ENCODE measurements at places on chromosomes 11 and 22.
A peak's percentile ranks its signal among the peaks of the same experiment; 100 is the strongest.

- no peak for DNase-seq
Measured at GRCh38 chr11:92546603-92547002, 322.0 kb downstream of the FAT3 start.

DNA sequence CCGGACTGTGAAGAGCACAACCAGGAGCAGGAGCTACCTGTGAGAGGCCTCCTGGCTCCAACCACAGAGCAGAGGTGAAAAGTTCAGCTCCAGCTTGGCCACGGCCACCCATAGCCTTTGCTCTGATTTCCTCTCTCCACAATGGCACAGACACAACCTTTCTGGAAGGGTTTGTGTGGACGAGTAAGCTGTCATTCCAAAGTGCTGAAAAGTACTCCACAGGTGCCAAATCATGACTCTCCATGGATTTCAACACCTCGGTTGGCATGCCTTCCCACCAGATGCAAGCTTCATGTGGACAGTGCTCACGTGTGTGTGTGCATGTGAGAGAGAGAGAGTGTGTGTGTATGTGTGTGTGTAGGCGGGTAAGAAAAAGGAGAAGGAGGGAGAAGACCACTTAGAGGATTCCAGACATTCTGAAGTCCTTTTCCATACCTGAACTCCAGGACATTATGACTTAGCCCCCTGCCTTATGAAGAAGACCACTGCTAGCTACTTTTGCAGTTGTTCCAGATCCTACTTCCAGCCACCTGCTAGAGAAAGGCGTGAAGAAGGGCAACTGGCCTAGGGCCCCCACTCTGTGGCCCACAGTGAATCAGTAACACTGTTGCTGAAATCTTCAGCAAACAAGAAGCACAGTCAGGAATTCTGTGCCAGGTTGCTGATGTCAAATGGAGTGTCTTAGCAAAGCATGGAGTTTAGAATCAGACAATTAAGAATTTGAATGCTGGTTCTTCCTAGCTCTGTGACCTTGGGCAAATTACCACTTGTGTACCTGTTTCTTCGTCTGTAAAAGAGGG is 13.9 kb upstream of the NAV2 start:
- no peak for DNase-seq

- no peak for DNase-seq
Measured at GRCh38 chr22:27740202-27740748, 61.3 kb downstream of the MN1 start.

DNA sequence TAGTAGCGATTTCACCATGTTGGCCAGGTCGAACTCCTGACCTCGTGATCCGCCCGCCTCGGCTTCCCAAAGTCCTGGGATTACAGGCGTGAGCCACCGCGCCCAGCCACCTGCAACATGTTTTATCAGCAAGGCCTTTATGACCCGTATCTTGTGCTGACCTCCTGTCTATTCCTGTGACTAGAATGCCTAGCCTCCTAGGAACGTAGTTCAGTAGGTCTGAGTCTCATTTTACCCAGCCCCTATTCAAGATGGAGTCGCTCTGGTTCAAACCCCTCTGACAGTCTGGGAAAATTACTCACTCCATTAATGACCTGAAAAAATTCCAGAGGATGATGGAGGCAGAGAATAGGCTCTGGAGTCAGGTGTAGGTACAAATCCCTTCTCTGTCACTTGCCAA is 30.0 kb upstream of the CXCR5 start:
- no peak for DNase-seq

GRCh38 chr11:60710482-60710881 is 11.1 kb downstream of the MS4A8 start:
- DNase-seq = no peak

GRCh38 chr11:94196363-94196762 is 67.7 kb downstream of the PANX1 start:
- no peak for DNase-seq

- DNase-seq = no peak
Measured at GRCh38 chr11:69003866-69004367, 9.1 kb downstream of the MRGPRF start.

DNA sequence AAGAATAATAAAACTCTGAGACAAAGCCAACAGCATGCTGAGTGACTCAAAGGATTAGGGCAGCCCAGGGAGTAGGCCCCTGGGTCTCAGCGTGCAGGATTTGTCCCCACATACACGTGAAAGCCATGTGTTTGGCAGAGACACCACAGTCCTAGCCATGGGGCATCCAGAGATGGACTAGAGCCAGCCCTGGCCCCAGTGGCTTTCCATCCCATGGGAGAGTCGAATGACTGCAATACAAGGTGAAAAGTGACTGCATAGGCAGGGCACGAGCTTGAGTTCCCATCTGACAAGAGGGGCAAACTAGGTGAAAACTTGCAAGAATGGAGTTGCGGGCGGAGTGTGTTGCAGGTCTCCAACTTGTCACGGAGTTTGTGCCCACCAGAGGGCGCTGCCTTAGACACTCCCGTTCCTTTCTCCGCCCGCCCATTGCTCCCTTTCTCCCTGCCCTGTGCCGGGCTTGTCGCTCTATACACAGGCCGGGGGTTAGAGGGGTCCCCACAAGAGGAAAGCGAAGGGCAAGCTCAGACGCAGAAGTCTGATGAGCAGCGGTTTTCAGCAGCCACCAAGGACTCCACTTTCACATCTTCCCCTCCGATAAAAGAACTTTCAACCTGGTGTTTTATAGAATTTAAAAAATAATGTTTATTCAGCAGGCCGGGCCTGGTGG is 24.2 kb downstream of the TSKU start:
- peak; percentile 30 for DNase-seq

DNA sequence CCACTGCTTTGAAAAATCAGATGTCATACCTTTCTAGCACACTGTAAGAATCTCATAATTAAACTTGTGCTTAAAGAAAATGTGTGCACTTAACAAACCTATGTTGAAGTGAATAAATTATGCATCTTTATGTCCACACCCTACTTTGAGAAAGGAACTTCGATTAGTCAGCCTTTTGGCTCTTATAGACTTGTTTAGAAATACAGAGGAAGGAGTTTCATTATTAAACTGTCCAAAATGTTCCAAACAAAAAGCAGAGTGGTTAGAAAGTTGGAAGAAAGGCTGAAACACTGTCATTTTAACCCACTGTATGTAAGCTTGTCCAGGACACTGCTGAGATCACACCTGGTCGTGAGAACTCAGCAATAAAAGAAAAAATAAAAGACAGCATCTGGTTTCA is 863.2 kb upstream of the CHORDC1 start:
- no peak for DNase-seq

- no peak for DNase-seq
Measured at GRCh38 chr11:129595038-129595962, 219.7 kb downstream of the BARX2 start.

DNA sequence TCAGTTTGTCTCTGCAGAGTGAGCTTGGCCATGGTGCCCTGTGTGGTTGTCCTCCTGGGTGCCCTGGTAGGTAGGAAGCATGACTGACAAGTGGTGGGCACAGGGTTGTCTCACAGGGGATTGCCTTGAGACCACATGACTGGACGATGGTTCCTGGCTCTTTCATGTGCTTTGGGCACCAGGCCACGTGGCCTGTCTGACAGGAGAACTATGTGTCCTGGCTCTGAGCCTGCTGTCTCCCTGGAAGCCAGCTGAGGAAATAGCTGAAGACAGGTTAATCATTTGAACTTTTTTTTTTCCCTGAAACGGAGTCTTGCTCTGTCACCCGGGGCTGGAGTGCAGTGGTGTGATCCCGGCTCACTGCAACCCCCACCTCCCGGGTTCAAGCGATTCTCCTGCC is 93.2 kb downstream of the LDLRAD3 start:
- no peak for DNase-seq

- no peak for DNase-seq
Measured at GRCh38 chr11:36230779-36231699, 58.2 kb downstream of the COMMD9 start.

DNA sequence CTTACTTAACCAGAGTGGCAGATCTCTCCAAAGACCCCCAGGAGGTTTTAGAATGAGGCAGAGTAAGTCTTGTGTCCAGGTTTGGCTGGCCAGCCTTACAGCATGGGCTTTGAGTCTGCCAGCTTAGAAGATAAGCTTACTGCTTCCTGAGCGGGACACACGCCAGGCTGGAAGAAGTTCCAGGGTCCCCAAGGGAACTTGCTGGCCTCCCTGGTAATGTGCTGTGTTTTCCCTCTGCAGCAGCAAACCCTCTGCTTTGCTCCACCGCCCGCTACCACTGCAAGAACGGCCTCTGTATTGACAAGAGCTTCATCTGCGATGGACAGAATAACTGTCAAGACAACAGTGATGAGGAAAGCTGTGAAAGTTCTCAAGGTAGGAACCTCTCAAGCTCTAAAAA is 154.2 kb downstream of the LDLRAD3 start:
- no peak for DNase-seq

- DNase-seq = no peak
Measured at GRCh38 chr22:30514252-30514651, 8.8 kb upstream of the SEC14L4 start.

- no peak for DNase-seq
Measured at GRCh38 chr11:75721852-75722668, 4.4 kb downstream of the MOGAT2 start.

- DNase-seq = no peak
Measured at GRCh38 chr11:117087446-117087845, 10.8 kb downstream of the SIK3 start.

DNA sequence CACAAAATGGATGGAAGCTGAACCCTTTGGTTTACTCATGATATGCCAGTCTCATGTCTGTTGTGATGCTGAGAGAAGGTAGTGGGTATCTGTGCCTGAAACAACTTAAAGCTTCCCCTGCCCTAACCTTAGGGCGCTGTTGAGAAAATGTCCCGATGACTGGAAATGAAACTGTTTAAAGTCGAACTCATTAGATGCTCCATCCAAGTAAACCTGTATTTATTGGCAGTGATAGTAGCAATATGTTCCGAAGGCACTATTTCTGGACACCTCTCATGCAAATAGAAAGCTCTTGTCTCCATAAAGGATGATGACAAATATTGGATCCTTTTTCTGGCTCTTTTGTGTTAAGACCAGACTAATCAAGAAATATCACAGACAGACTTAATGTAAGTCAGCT is 86.2 kb downstream of the GRAMD1B start:
- DNase-seq = no peak

- DNase-seq = no peak
Measured at GRCh38 chr11:61636676-61637075, 43.5 kb upstream of the DAGLA start.

DNA sequence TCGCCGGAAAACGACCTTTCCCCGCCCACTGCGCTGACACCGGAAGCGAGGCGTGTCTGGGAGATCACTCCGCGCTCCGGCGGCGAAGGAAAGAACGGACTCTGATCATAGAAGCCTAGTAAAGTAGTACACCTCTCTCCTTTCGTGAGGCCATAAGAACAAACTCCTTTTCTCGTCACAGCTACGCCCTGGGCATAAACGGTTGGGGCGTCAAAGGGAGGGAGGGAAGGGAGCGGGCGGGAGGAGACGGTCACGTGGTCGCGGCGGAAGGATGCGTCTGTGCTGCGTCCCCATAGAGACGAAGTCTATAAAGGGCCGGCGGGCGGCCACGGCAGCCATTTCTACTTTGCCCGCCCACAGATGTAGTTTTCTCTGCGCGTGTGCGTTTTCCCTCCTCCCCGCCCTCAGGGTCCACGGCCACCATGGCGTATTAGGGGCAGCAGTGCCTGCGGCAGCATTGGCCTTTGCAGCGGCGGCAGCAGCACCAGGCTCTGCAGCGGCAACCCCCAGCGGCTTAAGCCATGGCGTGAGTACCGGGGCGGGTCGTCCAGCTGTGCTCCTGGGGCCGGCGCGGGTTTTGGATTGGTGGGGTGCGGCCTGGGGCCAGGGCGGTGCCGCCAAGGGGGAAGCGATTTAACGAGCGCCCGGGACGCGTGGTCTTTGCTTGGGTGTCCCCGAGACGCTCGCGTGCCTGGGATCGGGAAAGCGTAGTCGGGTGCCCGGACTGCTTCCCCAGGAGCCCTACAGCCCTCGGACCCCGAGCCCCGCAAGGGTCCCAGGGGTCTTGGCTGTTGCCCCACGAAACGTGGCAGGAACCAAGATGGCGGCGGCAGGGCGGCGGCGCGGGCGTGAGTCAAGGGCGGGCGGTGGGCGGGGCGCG is at the start of gene ATF4:
Gene ATF4, plus strand, starts transcription at position 337 of the 880 bp plus-strand sequence. CDS start 884 bp downstream, outside the sequence.
- peak; percentile 52 for DNase-seq

DNA sequence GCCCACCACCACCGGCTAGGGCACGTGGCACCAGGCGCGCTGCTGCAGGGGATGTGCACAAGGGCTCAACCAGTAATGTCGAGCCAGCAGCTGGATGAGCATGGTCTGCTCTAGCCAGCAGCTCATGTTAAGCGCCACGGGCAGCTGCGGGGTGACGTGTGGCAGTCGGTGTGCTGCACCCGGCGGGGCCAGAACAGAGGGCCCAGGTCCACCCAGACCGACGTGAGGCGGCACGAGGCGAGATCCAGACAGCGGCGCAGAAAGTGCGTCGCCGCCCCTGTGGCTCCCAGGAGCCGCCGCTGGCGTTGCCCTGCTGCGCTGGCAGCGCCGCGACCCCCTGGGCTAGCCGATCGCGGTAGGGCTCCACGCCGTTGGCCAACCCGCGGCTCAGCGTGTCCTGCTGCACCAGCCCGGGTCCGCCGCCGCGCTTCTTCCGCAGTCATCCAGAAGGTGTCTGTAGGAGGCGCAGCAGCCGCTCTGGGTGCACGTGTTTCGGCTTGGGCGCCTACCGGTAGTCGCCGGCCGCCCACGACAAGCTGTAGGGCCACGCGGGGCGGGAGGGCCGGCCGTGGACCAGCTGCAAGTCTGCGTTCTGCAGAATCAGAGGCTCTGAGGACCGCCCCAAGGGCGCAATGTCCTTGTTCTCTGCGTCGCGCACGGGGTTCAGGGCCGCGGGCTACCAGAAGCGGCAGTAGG is 4.6 kb upstream of the GALR3 start:
- DNase-seq = peak; percentile 57

- DNase-seq = no peak
Measured at GRCh38 chr11:114185436-114185835, 110.8 kb upstream of the NNMT start.

DNA sequence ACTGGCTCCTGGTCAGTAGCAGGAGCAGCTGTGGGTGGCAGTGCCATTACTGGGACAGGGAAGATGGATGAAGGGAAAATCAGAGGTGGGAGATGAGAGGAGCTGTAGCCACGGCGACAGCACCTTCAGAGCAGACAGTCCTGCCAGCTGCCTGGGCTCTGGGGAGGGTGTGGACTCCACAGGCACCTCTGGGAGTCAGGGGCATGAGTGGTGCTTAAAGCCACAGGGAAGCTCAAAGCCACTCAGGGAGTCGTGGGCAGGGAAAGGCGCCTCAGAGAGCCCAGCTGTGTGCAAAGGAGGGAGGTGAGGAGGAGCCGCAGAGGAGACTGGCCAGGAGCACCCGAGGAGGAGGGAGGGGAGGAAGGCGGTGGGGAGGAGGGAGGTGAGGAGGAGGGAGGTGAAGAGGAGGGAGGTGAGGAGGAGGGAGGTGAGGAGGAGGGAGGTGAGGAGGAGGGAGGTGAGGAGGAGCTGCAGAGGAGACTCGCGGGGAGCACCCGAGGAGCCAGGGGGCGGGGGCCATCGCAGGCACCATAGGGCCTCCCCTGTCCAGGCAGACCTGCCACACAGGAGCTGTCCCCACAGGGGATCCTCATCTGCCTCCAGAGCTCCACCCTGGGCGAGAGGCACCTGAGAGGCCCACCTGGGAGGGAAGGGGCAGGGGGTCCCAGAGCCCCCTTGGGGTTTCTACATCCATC is 977.6 kb downstream of the BRD1 start:
- DNase-seq = no peak

Measured in central memory CD4-positive, alpha-beta T cell (primary cell).